ENCODE measurements at places on chromosomes 12 and 14. TPM values are rescaled to one million over a fixed set of nuclear protein-coding genes. Genes with fewer than 3 reads are reported as not detected.

The NUAK1 gene
- 42.1 TPM for total RNA-seq

The PPFIA2 gene
- 0.82 TPM for total RNA-seq

- H3K27me3 ChIP-seq = no peaks in the 10 kb centered on the region
- H3K36me3 ChIP-seq = peaks cover 83% of the 10 kb centered on the region
- no peak overlapping the region for H3K4me3 ChIP-seq
- no peak for DNase-seq
- no peak overlapping the region for H3K27ac ChIP-seq
- peaks cover 12% of the 10 kb centered on the region for H3K4me1 ChIP-seq
These were observed 16.6 kb downstream of the PGAM5 start for GRCh38 chr12:132727091-132727794.

The CAPZA3 gene
- total RNA-seq = not detected

The FZD10 gene
- 0.05 TPM for total RNA-seq

- no peaks in the 10 kb centered on the region for H3K36me3 ChIP-seq
- H3K27ac ChIP-seq = no peak overlapping the region
- no peak for DNase-seq
These were observed 234.9 kb downstream of the FLRT2 start for GRCh38 chr14:85764822-85765221.

DNA sequence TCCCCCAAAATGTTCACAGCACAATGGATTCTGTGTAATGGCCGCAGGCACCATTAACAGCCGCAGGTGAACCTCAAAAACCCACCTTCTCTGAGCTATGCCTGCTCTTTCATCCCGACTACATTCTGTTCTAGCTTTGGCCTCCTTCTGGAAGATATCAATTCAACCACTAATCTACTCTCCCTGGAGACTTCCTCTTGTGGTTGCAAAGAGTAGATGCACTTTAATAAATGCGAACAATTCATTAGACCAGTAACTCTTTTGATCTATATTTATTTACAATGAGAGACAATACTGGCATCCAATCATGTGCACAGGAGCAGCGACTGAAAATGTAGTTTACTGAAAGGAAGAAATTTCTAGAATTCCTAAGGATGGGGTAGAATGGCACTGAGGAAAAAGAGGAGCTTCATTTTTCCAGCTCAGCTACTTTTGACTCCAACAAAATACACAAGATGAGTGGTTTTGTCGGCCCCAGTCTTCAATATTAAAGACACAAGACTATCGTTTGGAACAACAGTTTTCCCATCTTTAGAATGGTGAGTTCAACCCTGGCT lies 5.3 kb downstream of the GRIN2B start:
- H3K36me3 ChIP-seq = no peaks in the 10 kb centered on the region
- peaks cover 78% of the 10 kb centered on the region for H3K27me3 ChIP-seq
- H3K4me1 ChIP-seq = peaks cover 11% of the 10 kb centered on the region
- H3K4me3 ChIP-seq = no peak overlapping the region

All from left ventricle myocardium inferior (tissue), 1 donor.